ENCODE measurements at places on chromosomes 13 and 19.

GRCh38 chr13:30789166-30789862 is 54.0 kb downstream of the ALOX5AP start:
- no peak for DNase-seq

GRCh38 chr13:42876270-42876714 is 94.9 kb downstream of the FAM216B start:
- no peak for DNase-seq

DNA sequence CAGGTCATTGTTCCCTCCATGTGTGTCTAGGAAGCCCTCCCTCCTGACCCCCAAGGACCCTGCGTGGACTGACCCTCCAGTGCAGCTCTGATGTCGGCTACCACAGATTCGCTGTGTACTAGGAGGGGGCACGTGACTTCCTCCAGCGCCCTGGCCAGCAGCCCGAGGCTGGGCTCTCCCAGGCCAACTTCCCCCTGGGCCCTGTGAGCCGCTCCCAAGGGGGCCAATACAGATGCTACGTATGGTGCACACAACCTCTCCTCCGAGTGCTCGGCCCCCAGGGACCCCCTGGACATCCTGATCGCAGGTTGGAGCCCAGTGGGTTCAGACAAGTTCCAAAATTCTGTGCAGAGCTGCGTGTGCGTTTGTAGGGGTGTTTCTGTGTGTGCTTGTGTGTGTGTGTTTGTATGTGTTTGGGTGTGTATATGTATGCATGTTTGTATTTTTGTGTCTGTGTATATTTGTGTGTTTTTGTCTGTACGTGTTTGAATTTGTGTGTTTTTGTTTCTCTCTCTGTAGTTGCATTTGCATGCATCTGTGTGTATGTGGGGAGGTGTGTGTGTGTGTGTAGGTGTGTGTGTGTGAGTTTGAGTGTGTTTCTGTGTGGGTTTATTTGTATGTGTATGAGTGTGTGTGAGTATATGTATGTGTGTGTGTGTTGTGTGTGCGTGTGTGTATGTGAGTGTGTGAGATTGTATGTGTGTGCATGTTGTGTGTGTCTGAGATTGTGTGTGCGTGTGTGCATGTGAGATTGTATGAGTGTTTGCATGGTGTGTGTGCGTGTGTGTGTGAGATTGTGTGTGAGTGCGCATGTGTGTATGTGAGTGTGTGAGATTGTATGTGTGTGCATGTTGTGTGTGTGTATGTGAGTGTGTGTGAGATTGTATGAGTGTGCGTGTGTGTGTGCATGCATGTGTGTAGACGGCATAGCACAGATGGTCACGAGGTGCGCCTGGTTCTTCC is 21.4 kb upstream of the LILRA2 start:
- DNase-seq = no peak

DNA sequence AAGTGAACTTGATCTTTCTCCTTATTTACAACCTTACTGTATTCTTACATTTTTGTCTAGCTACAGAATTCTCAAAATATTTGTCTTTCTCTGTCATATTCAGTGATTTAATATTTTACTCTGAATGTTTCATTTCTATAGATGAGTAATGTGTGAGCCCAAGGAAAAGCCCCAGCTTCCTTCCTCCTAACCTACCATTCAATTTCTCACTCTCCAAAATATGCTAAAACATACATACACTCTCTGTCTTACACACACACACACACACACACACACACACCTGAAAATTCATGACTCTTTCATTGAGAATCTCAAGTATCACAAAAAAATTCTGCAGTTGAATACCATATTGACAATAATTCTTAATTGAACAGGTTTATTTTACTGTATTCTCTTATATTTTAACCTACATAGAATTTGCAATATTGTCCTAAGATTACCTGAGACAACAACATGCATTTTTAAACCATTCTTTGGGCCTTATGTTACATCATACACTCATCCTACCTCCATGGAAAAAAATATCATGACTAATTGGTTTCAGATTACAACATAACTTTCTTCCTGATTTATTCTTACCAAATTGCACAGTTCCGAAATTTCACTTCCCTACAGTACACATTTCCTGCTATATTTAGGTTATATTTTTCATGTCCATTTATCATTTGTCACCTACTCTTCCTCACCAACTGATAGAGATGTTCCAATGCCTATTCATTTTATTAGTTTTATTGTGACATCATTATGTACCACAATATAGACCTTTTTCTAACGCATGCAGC is 1965.6 kb upstream of the PCDH20 start:
- DNase-seq = no peak

DNA sequence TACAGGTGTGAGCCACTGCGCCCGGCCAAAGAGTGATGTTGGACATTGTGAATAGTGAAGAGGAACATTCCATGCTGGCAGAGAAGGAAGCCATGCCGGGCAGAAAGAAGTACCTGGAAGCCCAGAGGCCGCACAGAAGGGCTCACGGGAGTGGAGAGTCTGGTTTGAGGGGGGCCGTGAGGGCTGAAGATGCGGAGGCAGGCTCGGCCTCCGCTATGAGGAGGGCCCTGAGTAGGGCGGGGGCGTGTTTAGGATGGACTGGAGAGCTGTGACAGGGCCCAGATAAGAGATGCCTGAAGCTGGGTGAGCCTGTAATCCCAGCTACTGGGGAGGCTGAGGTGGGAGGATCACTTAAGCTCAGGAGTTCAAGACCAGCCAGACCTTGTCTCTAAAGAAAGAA is 1.6 kb downstream of the JOSD2 start:
- no peak for DNase-seq

- DNase-seq = no peak
Measured at GRCh38 chr13:99376924-99377323, 69.7 kb upstream of the GPR183 start.

- DNase-seq = peak; percentile 46
Measured at GRCh38 chr19:14023404-14024235, 4.3 kb upstream of the RLN3 start.

DNA sequence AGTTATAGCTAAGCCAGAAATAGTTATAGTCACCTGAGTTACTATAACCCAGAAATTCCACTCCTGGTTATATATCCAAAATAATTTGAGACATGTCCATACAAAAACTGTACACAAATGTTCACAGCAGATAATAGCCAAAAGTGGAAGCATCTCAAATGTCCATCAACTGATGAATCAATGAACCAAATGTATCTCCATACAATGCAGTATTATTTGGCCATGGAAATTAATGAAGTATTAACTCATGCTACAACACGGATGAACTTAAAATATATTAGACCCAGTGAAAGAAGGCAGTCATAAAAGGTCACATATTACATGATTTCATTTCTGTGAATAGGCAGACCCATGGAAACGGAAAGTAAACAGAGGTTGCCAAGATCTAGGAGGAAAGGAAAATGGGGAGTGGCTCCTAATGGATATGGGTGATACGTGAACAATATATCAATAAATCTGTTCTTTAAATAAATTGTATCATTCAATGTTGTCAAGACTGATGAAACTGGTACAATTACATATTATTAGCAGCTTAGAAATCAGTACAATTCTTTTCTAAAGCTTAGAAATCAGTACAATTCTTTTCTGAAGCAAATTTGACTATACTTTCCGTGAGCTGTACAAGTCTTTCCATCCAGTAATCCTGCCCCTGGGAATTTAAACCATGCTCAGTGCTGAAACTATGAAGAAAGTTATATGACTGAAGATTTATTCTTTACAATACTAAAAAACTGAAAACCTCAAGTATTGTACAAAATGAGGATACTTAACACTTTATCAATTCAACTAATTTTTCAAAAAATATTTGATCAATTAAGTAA is 47.0 kb upstream of the DIAPH3 start:
- DNase-seq = no peak

DNA sequence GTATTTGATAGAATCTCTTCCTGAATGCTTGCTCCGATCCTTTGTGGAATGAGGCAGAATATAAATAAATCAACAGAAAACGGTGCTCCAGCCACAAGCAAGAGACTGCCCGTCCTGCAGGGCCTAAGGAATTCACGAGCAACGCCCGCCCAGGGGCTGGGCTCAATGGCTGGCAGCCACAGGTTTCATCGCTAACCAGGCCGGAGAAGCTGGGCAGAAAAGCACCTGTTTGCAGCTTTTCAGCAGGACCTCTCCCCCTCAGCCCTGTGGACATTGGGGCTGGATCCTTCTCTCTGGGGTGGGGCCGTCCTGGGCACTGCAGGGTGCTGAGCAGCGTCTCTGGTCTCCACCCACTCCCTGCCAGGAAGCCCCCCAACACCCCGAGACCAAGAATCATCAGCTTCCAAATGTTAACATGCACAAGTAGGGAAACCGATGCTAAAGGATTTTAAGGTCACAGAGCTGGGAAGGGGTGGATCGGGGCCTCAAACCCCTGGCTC is 102.5 kb downstream of the GADD45B start:
- DNase-seq = peak; percentile 92

DNA sequence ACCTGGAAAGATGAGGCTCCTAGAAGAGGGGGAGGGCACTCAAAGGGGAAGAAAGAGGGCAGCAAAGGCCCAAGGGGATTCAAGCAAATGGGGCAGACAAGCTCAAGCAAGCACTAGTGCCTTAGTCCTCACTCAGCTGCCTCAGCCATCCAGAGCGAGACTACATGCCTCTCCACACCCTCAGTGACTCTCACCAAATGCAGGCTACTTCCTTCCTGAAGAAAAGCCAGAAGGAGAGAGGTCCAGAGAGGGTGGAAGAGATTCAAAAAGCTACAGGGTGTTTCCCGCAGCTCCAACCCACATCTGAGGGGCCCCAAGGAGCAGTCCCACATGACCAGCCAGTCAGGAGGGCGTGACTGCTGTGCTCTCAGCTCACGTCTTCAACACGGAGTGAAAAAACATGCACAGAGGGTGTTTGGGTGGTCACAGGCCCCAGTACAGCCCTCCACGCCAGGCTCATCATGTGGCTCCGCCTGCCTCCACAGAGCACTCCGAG is 40.5 kb downstream of the MIPEP start:
- DNase-seq = no peak

GRCh38 chr13:106182404-106182803 is 353.1 kb downstream of the EFNB2 start:
- peak; percentile 92 for DNase-seq

DNA sequence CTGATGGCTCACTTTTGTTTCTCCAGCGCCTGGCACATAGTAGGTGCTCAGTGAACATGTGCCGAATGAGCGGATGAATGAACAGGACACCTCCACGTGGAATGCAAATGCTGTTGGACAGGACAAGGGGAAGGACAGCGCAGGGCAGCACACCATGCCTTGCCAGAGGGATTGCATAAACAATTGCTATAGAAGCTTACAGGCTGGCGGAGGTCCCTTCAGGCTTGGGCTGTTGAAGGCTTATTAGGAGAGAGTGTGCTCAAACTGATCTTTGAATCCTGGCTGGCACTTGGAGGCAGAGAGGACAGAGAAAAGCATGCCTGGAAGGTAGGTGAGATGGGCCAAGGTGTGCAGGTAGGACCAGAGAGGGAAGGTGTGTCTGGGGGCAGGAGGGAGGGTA is 35.9 kb upstream of the ZNF536 start:
- no peak for DNase-seq

DNA sequence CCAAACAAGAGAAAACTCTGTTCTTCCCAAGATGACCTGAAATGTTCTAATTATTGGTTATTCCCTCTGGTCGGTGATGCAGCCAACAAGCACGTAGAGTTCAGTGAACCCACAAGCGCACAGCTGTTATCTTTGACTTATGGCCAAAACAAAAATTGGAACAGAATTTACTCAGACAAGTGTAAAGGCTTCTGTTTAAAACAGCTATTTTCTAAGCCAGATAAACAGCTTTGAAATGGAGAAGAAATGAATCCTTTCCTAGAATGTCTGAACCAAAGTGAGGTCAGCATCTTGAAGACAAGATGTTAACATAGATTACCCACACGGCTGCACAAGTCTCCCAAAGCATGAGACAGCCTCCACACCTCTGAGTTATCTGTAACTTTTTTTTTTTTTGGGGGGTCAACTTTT is 669.2 kb downstream of the DIAPH3 start:
- peak; percentile 40 for DNase-seq

DNA sequence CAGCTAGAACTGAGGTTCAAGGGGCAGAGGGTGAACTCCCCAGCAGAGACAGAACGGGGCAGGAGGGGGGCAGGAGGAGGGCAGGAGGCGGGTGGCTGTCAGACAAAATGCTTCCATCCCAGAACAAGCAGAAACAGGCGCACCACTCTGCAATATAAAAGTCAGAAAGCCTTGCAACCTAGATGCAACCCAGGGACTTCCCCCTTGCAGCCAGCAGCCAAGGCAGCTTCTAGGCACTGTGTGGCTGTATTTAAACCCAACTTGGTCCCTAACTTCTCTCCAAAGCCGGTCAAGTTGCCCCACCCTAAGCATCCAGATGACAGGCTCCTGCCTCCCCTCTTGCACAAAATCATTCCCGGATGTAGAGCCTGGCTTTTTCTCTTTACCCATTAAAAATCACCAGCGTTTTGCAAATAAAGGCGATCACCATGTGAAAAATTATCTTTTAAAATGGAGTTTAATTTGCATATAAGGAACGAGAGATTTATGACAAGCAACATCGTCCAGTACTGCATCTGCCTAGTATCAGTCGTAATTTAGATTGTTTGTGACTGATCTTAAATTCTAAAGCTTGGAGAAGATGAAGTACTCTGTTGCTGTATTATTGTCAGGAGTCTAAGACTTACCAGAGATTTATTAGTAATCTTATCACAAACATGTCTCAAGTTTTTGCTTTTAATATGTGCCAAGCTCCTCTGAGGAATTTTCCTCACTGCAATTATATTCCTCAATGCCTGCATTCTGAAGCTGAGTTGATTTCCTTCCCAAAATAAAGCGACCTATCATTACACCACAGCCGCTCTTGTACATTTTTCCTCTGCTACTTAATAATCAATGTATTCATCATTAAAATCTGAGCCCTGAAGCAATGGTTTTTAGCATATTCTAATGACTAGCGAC is 307.1 kb upstream of the ZNF507 start:
- no peak for DNase-seq

DNA sequence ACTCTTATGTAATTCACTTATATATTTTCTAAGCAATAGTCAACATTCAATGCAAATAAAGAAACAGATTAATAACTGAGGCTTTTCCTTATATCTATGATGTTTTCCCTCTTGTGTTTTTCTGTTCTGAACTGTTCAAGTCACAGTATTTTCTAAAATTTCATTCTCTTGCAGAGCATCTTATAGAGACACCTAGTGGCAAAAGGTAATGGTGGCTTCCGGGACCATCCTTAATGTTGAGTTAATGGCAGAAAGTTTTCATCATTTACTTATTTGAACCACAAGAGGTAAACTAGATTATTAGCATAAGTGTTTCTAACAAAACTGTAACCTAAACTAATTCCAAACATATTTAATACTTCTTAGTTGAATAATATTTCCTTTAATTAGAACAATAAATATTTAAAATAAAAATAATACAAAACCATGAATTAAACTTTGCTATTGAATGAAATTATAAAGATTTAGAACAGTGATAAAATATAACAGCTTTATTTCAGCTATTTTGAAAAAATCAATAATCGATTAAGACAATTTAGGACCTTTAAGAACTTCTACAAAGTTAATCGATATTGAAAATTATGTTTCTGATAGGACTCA is 1.7 kb upstream of the SLITRK5 start:
- no peak for DNase-seq

DNA sequence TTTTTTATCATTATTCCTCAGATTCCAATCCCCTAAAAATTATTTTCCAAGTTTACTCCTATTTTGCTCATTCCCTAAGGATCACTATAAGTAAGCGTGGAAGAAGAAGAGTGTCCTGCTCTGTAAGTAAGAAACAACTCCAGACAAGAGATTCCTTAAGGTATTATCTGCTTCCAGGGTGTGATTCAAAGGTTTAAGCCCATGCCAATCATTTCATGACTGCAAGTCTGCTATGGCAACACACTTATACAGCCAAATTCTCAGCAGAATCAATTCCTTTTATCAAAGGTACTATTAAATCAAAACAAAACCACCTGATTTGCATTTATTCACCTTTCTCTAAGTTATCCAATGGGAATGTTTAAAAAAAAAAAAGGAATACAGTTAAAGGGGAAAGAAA is 43.7 kb downstream of the FOXO1 start:
- no peak for DNase-seq

Data from AG10803 (cell line).